ENCODE measurements at places on chromosomes 2 and 18.

GRCh38 chr2:45922577-45922988 lies 271.1 kb downstream of the PRKCE start:
- no peak for DNase-seq

DNA sequence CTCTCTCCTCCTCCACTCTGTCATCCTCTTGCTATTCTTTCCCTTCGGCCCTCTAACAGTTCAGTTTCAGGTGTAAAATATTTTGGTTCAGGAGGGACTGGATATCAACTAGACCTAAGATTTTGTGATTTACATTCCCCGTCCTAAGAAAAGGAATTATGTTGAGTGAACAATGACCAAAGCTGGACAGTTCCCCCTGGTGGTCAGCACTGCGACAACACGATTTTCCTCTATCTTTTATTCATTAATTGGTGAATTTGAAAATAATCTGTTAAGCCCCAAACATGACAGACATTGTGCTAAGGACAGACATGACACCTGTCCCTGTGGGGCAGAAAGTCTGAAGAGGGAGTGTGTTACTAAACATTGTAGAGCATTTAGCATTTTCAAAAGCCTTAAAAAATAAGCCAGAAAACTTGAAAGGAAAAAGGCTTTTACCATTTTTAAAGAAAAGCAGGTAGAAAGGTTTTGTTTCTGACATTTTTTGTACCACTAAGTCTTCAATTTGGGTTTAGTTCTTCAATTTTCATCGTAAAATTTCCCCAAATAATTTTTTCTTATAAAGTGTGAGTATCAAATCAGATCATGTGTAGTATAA lies 28.4 kb upstream of the GTF2A1L start:
- no peak for DNase-seq

DNA sequence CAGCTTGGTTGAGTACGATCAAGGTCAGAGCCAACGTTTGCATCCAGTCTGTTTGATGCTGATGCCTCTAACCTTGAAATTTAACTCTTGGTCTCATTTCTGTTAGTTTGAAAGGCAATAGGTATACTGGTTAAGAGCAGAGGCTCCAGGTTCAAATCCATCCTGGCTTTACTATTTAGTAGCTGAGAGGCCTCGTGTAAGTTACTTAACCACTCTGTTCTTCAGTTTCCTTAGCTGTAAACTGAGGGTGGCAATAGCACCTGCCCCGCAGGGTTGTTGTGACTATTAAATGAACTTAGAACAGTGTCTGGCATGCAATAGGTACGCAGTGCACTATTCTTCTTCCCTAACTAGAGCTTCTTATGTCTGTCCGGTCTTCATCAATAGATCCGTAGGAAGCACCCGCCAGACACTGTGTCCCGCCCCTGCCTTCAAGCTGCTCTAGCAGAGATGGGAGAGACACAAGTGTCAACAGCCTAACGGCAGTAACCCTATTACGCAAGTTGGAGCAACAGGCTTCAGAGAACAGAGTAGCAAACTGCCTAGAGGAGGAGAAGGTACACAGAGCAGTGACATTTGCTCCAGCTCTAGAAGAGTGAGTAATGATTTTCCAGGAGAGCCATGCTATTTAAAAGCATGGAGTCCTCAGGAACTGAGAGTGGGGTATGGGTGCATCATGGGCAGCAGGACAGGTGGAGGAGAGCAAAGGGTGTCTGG lies 62.7 kb upstream of the ST3GAL5 start:
- DNase-seq = no peak

DNA sequence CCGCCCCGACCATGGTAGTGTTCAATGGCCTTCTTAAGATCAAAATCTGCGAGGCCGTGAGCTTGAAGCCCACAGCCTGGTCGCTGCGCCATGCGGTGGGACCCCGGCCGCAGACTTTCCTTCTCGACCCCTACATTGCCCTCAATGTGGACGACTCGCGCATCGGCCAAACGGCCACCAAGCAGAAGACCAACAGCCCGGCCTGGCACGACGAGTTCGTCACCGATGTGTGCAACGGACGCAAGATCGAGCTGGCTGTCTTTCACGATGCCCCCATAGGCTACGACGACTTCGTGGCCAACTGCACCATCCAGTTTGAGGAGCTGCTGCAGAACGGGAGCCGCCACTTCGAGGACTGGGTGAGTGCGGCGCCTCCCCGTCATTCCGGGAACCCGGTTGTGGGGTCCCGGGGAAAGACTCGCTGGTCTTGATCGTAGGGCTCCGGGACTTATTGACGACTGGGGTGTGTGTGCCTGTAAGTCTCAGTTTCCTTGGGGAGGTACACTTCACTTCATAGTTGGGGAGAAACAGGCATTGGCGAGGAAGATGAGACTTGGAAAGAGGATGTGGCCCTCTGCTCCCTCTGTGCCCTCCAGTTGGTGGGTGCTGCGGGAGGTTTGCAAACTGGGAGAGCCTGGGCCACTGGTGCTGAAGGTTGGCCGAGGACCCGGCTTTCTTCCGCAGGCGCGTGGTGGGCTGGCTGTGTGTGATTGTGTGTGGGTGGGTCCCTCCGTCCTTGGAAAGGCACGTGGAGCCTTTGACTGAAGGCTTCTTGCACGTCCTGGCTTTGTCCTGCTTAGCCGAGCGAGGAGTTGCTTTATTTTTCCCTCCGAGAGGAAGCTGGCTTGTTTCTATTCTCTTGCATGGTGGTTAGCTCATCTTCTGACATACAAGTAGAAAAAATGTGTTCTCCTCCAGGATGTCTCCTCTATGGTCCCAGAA lies 886 bp downstream of the PRKCE start:
- no peak for DNase-seq

DNA sequence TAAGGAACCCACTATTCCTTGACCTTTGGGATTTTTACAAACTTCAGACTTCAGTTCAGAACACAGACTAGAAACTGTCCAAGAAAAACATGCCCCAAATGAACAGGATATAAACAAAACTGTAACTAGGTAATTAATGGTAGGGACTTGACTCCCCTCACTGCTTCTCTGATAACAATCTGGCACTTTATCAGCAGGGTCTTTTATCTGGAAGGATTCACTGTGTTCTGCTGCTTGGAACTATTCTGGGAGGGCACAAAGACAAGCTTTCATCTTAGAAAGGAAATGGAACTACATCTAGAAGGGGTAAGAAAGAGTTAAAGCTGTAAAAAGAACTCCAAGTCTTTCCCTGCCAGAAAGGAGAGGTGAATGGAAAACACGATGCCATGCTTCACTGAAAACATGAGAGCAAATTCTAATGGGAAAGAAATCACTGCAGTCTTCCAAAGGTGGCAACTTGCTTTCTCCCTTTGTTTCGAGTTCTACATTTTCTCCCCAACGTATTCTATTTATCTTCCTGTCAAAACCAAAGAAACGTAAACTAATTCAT lies 181.2 kb downstream of the THADA start:
- no peak for DNase-seq

- no peak for DNase-seq
Observed at GRCh38 chr18:10131460-10132395, 217.9 kb downstream of the VAPA start.

All from stimulated activated CD4-positive, alpha-beta T cell treated with anti-CD3 and anti-CD28 coated beads, TNF-alpha, amount 100 ng/mL, for 48 hours (primary cell).